ENCODE measurements at places on chromosomes 16 and 17.

- peak; percentile 100 for DNase-seq
Observed at GRCh38 chr17:38967290-38967738, at the start of gene FBXO47. Gene FBXO47, minus strand, starts transcription at chr17:38967403. Its CDS starts 4,378 bp downstream, at chr17:38963025.

GRCh38 chr16:23469814-23470213 lies 16.8 kb upstream of the COG7 start:
- DNase-seq: no peak

DNA sequence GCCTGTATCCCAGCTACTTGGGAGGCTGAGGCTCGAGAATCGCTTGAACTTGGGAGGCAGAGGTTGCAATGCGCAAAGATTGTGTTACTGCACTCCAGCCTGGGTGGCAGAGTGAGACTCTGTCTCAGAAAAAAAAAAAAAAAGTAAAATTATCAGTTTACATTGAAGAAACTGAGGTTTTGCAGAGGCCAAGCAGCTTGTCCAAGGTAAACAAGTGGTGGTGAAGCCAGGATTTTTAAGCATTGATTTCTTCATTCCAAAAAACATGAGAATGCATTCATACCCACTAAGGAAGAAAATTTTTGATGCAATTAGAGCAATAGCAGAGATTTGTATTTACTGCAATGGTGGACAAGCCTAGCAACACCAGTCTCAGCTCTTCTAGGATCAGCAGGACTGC lies 52.7 kb downstream of the CENPV start:
- no peak for DNase-seq

- DNase-seq: no peak
Observed at GRCh38 chr17:42200706-42201457, 6.6 kb upstream of the GHDC start.

Data from GM23338 (cell line).